ENCODE measurements at places on chromosomes 7 and 10.
A peak's percentile ranks its signal among the peaks of the same experiment; 100 is the strongest.

GRCh38 chr7:64625114-64626082 lies 40.5 kb upstream of the ZNF107 start:
- no peak for DNase-seq

DNA sequence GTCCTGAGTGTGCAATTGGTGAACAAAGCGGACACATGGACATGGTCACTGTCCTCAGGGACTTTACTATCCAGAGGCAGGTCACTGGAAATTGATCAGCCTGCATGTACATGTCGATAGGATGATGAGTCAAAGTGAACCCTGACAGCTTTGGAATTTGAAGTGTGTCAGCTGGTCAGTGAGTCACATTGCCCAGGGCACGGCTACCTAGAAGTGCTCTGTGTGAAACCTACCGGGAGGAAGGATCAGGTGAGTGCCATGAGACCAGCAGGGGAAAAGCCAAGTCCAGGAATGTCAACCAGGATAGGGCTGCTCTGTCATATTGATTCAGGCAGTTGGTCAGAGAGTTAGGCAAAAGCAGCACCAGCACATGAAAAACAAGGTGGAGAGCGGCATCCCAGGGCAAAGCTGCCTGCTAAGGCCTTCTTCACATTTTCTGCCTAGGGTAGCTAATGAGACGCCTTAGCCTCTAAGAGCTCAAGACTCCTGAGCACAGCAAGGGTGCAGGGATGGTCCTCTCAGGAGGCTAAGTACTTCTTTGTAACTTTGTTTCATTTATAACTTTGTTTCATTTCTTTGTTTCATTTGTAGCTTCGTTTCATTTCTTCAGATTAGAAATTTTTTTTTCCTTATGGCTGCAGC lies 19.4 kb upstream of the PDCD4 start:
- DNase-seq: no peak

- no peak for DNase-seq
These were observed 104.5 kb downstream of the GRID1 start for GRCh38 chr10:86261941-86262687.

- DNase-seq: no peak
These were observed 47.7 kb downstream of the LRRN3 start for GRCh38 chr7:111138586-111138985.

- no peak for DNase-seq
These were observed 166.2 kb upstream of the YAE1 start for GRCh38 chr7:39399986-39400385.

DNA sequence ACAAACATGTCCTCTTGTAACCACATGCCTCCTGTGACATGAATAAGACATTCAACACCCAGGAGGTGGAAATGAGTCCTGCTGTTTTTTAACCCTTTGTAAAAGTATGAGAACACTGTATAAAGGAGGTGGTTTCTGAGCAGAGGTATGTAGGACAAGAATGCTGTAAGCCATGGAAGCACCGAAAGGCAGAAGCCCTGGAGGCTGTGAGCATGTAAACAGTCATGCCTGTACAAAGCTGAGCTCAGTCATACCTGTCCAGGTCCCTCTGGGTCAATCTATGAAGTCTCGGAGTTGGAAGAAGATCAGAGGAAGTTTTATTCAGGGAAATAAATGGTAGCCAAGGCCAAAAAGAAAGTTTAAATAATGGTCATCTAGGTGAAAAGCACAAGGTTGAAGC lies 34.7 kb upstream of the XPNPEP1 start:
- DNase-seq: no peak

DNA sequence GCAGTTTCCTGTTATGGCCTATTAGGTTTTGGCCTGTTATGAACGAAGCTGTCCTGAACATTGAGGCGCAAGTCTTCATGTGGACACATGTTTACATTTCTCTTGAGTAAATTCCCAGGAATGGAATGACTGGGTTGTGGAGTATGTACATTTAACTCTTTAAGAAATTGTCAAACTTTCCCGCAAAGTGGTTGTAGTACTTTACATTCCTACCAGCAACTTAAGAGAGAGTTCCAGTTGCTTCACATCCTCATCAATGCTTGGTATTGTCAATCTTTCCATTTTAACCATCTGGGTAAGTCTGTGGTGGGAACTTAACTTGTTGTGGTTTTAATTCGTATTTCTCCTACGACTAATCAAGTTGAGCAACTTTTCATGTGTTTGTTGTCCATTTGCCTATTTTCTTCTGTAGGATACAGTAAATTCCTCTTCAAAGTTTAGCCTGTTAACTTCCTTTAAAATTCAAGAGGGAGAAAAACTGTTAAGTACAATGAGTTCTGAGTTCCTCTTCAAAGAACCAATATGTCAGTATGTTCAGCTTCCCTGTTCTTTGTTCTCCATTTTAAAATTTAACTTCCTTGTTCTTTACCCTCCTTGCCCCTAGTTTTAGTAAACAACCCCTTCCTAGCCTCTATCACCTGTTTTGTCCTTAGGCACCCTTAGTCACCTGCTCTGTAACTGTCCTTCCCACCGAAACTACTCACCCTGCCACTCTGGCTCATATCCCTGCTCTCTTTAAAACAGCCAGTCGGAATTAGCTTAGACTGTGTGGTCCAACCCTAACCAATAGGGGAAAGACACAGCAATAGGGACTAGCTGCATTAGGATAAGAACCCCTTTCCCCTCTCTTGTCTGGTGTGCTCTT lies 74.0 kb downstream of the FAM241B start:
- DNase-seq: no peak

DNA sequence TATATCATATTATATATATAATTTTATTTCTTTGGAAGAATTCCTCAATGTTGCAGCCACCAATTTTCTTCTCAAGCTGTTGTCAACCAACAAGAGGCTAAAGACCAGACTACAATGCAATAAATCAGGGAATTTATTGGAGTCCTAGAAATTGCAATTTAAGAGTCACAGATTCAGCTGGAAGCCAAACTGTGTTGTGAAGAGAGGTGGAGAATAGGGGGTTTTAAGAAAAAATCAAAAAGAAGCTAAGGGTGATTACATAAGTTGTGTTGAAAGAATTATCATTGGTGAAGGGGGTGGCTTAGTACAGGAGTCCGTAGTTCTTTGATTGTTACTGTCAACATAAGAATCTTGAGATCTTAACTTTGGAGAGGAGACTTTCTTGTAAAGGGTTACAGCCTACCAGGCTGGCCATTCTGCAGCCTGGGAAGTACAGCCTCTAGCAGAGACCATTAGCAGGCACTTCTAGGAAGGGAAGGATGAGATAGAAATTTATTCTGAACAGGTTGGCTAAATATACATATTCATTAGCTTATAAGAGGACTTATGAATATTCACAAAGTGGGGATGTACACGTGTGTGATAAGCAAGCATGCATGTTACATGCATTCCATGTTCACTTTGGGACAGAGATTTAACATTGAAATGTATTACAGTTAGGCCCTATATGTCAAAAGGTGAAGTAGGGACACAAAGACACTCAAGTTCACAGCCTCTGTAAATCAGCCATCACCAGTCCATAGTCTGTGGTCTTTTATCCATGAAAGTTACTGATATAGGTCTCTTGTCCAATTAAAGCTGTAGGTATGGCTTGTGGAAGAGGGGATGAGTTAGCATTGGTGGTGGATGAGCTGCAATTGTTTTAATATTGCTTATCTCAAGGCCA lies 8.3 kb upstream of the TMEM168 start:
- no peak for DNase-seq

DNA sequence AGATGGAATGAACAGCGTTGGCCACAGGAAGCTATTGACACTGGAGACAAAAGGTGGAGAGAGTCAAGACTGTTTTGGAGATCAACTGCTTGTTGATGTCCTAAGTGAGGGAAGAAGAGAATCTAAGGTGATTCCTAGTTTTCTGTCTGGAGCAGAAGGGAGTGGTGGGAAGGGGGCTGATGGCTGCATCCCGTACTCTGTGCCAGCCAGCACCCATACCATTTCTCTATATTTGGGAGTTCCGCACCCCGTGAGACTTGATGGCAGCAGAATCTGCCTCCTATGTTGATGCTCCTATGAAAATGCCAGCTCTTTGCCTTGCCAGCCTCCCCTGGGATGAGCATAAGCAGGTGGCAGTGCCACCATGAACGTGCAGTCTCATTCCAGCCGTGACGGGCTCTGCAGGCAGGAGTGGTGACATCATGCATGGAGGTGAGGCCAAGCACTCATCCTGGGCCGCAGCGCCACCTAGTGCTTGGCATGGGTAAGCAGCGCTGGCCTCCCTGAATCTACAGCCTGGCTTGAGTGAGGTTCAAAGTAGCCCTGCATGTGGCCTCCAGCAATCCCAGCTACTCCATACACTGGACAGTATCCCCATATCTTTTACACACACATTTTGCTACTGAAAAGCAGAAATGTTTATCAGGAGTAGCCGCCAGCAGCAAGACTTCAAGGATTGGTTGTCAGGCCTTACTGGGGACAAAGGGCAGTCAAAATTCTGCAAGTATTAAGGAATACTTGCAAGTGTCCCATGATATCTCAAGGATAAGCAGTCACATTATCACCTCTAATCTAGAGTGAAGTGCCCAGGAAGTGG lies 43.0 kb downstream of the PODXL start:
- DNase-seq: peak; percentile 66

DNA sequence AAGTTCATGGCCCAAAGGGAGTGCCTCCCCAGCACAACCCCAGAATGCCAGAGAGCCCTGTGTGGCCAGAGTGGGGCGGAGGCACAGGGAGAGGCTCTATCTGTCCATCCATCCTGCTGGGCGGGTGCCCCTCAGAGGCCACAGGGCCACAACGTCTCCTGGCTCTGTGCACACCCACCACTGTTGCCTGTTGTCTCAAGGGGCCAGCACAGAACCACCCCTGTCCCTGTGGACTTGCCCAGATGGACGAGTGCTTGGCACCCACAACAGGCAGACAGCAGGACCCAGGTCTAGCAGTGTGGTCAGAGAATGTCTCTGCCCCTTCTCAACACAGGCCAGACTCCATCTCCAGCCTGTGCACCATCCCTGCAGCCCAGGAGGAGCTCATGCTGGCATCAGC lies 92.8 kb downstream of the PAXIP1 start:
- DNase-seq: no peak

DNA sequence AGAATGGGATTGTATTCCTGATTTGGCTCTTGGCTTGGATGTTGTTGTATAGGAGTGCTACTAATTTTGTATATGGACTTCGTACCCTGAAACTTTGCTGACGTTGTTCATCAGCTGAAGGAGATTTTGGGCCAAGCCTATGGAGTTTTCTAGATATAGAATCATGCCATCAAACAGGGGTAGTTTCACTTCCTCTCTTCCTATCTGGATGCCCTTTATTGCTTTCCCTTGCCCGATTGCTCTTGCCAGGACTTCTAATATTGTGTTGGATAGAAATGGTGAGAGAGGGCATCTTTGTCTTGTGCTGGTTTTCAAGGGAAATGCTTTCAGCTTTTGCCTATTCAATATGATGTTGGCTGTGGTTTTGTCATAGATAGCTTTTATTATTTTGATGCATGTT lies 92.3 kb downstream of the CCDC7 start:
- no peak for DNase-seq
